Mucosa of descending colon (tissue), 3 donors: ENCODE measurements at places on chromosomes 1 and 21.
A peak's percentile ranks its signal among the peaks of the same experiment; 100 is the strongest.

GRCh38 chr1:1966071-1966740, 37.4 kb downstream of the CFAP74 start:
- DNase-seq = no peak

- no peak for DNase-seq
These were observed 5.5 kb downstream of the PTPN7 start for GRCh38 chr1:202154766-202155477.

DNA sequence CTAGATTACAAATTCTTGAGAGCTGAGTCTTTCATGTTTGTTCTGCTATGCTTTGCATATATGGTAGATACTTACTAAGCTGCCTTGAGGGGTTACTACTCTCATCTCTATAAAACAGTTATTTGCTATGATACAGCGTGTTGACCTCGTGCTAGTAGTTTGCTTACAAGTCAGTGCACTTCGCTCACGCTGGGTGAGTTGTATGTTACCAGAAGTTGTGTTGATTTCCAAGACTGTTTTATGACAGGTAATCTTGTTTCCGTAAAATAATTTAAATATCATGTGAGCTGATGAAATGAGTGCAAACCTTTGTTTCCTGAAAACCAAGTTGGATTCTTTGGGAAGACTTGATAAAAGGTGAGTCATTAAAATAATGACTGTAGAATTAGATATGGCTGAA, 7.3 kb downstream of the MRPS6 start:
- DNase-seq = no peak

- peak; percentile 45 for DNase-seq
These were observed 9.4 kb downstream of the EPHA2 start for GRCh38 chr1:16146279-16147155.

DNA sequence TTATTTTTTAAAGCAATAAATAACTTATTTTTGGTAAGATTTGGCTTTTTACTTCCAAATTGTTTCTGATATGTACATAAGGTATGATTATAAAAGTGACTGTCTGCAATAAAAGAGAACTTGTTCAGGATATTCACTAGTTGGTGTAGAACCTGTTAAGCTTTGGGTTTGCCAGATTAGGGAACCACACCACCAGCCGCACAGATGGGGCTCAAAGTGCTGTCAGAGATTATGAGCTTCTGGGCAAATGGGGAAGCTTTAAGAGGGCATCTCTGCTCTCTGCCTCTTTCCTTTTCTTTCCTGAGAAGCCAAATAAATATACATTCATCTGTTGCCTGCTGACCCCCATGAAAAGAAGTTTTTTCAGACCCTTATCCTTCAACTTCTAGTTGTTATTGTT, 25.4 kb downstream of the IVNS1ABP start:
- DNase-seq = no peak

DNA sequence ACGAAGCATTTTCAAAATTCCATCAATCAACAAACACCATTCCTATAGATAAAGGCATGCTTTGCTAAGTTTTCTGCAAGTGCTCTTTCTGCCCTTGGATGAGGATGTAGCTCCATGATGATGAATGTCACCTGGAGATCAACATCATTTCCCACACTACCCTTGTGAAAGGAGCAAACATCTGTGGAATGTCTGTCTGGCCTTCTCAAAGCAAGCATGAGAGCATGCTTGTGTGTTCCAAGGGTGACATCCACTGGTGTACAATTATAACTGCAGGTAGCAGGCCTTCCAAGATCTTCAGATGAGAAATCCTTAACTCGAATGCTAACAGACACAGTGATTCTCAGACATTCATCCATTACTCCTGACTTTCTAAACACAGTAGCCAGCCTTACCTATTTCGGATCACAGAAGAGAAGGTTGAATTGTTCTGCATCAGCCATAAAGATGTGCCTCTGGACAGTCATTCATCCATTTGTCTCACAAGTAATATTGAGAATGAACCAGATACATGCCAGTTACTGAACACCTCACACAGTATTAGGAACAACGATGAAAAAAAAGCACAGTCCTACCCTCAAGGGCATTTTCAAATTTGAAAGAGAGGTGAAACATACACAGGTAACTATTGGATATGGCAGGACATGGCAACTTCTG, 162.4 kb downstream of the TPR start:
- no peak for DNase-seq

DNA sequence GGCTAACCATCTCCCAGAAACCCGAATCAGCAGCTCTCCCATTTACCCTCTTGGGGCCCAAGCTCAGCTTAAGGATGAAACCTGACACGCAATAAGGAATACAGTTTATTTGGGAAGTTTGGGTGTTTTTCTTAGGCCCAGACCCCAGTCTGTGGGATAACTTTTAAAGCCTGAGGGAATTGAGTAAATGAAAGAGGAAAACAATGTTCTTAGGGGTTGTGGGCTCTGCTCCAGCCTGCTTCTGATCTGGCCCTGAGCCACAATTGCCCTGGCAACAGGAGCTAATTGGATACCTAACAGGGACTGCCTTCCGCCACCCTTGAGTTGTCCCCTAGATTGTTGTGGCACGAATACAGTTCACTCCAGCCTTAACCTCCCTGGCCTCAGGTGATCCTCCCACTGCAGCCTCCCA, 20.1 kb downstream of the DYRK3 start:
- DNase-seq = no peak

DNA sequence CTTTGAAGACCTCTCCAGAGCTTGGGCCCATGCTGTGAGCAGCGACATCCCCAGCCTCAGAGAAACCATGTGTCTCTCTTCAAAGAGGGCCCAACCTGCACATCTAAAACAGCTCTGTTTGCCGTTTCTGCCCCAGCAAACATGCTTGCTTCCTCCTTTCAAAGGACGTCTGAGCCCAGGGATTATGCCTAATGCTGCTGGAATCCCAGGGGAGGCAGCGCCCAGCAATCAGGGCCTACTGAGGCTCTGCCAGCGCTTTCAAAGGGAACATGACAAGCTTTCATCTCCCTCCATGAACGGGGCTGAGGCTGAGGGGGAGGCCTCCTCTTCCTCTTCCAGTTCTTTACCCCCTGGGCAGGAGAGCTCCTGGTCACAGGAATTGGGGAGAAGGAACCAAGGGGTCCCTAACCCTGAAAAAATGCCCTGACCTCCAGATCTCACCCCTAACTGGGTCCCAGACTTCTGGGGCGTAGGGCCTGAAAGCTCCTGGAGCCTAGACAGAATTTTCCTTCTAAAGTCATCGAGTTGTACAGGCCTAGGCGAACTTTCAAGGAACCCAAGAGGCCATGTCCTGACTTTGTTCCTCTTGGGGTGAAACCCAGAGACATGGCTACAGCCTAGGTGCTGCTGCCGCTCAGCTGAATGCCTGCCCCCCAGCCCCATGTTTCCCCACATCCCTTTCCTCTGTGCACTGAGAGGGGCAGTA, 13.4 kb upstream of the ASCL5 start:
- no peak for DNase-seq

GRCh38 chr1:38392861-38393260, 346.3 kb upstream of the POU3F1 start:
- no peak for DNase-seq

- DNase-seq = no peak
These were observed 27.5 kb upstream of the ITPKB start for GRCh38 chr1:226766565-226766964.

DNA sequence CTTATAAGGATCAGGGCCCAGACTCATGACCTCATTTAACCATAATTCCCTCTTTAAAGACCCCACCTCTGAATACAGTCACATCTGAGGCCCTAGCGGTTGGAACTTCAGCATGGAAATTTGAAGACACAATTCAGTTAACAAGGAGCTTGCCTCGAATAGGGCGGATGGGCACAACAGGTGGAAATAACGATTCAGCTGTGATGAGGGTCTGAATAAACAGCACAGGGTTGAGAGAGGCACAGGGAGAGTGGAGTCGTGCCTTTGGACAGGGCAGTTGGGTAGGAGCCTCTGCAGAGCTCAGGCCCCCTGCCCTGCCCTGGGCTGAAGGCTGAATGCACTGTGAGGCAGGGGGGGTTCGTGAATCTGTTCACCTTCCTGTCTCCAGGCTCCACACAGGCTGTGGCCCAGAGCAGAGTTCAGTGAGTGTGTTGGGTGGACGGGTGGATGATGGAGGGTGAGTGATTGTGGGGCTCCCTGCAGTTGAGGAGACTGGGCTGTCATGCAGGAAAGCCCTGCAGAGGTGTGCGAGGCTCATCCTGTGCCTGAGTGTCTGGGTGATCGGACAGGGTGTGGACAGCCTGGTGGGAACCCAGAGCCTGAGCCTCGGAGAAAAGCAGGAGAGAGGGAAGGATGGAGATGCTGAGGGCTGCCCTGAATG, 243.1 kb downstream of the FOXD2 start:
- no peak for DNase-seq

DNA sequence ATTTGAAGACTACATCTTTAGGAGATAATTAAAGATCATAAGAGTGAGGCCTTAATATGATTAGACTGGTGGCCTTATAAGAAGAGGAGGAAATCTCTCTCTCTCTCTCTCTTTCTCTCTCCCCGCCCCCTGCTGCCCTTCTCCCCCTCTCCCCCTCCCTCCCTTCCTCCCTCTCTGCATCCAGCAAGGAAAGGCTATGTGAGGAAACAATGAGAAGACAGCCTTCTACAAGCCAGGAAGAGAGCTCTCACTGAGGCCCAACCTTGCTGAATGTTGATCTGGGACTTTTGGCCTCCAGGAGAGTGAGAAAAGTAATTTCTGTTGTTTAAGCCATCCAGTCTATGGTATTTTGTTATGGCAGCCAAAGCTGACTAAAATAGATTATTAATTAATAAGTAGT, 21.6 kb downstream of the FOXD3 start:
- no peak for DNase-seq

DNA sequence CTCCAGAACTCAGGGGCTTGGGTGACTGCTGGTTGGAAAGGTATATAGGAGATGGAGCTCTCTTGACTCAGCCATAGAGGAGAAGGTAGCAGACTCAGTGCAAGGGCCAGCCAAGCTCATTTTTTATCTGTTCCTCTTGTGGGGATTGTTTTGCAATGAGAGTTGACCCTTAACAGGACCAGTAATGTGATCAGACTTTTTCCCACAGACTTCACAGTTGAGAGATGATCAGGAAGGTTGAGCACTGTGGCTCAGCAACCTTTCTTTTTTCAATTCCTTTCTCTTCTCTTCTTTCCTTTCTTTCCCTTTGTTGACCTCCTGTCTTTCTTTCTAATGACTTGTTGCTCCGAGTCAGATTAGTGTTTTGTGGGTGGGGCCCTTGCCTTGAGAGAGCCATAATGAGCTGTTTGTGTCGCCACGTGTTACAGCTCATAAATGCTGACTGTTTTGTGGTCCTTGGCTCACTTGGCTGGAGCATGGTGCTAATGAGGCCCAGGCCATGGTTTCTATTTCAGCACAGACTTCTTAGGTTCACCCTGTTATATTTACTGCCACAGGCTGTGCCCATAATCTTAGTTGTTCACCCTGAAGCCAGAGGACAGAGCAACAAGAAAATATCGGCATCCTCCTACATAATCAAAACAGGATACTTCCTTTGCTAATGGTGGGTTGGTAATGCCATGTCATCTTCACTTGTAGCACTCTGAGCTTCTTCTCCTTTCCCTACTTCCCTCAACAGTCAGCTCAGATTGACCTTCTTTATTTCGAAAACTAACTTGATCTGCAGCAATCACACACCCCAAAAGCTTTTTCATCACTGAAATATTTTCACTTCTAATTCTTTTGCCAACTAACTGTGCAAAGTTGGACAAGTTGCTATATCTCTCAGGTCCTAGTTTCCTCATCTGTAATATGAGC, 13.9 kb downstream of the ADAM30 start:
- no peak for DNase-seq

DNA sequence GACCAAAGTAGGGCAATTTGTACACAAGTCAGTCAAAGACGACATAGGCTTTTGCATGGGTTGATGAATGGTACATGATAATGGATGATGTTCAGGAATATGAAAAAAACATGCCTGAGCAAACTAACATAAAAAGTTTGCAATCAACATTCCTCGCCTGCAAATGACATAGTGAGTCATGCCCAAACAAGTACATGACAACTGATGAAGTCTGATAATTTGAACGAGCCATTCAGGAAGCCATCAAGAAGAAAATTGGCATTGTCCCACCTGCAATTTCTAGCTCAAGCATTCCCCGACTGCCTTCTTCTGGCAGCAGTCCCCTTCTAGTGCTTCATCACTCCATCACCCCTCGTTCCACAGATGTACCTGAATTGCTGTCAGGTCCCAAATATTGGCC, 118.4 kb upstream of the NR5A2 start:
- DNase-seq = no peak

DNA sequence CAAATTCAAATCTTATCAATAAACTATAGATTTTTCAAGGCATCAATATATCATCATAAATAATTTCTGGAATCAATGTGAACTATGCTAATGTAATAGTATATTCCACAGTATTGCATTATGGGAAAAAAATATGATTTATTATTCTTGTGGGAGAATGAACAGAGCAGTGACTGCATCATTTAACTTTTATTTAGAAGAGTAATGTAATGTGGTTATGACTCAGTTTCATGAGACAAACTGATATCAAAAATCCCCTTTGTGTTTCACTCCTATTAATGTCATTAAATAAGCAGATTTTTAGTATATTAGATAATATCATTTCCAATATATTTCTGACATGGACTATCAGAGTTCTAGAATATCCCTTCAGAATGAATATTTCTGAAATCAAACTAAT, 187.6 kb downstream of the LRRC40 start:
- DNase-seq = no peak

DNA sequence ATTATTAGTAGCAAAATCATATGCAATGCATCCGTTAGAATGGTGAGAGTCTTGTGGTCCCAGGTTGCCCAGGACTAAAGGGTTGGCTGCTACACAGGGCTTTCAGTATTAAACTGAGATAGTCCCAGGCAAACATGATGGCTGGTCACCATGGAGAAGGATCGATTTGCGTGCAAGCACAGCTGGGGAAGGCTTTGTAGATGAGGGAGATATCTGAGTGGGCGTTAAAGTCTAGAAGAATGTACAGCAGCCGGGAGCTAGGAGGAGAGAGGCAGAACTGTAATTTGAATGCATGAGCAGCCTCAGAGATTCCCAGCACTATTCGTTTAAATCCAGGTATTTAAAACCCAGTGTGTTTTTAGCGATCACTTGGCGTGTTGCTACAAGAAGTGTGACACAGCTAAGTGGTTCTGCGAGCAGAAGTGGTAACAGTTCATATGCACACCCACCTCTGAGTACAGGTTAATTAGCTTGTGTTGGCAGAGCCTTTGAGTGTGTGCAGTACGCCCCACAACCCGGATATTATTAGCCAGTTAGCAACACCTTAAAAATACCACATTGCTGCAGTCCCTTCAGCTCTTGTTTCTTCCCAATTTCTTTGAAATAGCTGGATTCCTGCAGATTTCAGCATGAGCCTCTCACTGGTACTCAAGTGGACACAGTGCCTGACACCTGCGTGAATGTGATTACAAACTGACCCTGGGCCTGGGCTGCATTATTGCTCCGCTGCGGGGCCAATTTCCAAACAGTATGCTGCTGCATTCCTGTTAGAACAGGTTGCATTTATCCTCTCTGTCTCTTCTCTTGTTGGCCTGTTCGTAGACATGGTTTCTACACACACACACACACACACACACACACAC, 67.2 kb upstream of the SCAF4 start:
- no peak for DNase-seq
